ENCODE measurements at places on chromosomes 5 and 9. TPM values are rescaled to one million over a fixed set of nuclear protein-coding genes. Genes with fewer than 3 reads are reported as not detected.

The ANXA6 gene
- total RNA-seq: 666 TPM

The CHSY3 gene
- total RNA-seq: 14.9 TPM

The DPYSL3 gene
- total RNA-seq: 276 TPM

The CCDC187 gene
- total RNA-seq: not detected

The BTNL9 gene
- total RNA-seq: not detected

The NEURL1B gene
- 0.65 TPM for total RNA-seq

The PROB1 gene
- total RNA-seq: 2.4 TPM

The CCL28 gene
- 6.7 TPM for total RNA-seq

The NIPAL4 gene
- total RNA-seq: 0.12 TPM

The RGMB gene
- 379 TPM for total RNA-seq

The CA9 gene
- not detected for total RNA-seq

The CYLC2 gene
- total RNA-seq: not detected

The NIM1K gene
- total RNA-seq: 3.7 TPM

The WNT8A gene
- total RNA-seq: not detected

The SARDH gene
- total RNA-seq: 1.9 TPM

The LRSAM1 gene
- total RNA-seq: 18.5 TPM

The FOXD1 gene
- 24.7 TPM for total RNA-seq

The PCDHGB3 gene
- 6.8 TPM for total RNA-seq

The PCDHGA1 gene
- total RNA-seq: 1.1 TPM

The CFAP77 gene
- total RNA-seq: not detected

The KIF4B gene
- total RNA-seq: under 0.01 TPM

The IL31RA gene
- 14.0 TPM for total RNA-seq

The INSL6 gene
- total RNA-seq: not detected

The CETN3 gene
- 6.5 TPM for total RNA-seq

The FAM221B gene
- not detected for total RNA-seq

The TCF7 gene
- 1.6 TPM for total RNA-seq

The MAMDC2 gene
- 27.4 TPM for total RNA-seq

Measured in hair follicle dermal papilla cell (primary cell).